ENCODE measurements at places on chromosomes 2 and 18.

- DNase-seq: no peak
These were observed 140.9 kb downstream of the TFCP2L1 start for GRCh38 chr2:121144111-121144510.

DNA sequence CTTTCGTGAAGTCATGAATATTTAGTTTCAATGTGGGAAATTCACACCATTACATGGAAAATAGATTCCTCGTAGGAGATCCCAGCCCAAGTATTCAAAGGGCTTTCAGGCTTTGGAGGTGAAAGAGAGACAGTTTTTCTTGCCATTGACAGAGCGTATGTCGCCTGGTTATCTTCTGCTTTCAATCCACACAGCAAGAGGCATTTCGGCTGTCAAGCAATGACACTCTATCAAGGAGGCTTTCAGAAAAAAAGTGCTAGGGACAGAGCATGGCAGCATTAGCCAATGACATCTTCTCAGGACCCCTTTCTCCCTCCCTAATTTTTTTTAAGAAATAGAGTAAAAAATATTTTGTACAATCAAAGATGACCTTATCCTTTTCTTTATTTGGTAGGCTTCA, 492.8 kb downstream of the TMEM182 start:
- no peak for DNase-seq

DNA sequence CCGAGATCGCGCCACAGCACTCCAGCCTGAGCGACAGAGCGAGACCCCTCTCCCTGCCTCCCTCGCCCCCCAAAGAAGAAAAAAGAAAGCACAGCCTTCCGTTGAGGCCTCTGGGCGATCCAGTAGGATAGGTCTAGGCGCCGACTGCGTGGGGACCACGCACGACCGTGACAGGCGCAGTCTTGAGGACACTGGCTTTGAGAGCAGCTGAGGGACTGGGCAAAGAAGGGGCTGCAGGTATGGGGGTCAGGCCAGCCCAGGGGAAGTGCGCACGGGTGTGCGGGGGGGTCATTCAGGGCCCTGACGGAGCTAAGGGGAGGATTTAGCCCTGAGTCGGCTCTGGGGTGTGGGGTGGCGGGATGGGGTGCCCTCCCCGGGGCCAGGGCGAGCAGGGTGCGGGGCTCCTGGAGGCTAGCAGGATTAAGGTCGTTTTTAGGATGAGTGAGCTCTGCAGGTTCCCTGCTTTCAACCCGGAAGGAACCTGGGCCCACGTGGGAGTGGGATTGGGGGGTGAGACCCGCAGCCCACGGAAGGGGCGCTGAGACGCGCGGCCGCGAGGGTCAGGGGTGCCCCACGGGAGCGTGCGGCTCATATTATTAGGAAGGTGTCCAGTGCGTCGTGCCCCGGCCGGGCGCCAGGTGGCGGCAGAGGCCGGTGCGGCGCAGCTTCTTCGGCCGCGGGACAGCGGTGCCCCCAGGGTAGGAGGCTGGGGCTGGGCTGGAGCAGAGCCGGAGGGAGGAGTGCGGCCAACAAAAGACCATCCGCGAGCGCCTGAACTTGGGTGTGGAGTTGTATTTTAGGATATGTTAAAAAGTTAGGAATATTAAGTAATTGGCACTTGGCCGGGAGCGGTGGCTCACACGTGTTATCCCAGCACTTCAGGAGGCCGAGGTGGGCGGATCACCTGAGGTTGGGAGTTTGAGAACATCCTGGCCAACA, 20.5 kb upstream of the ZNF236 start:
- DNase-seq: no peak

GRCh38 chr2:205139822-205140463, 542.4 kb upstream of the NRP2 start:
- no peak for DNase-seq

GRCh38 chr2:174395284-174395968, at the start of gene SCRN3:
Gene SCRN3, plus strand, starts transcription at chr2:174395730. Its CDS starts 2,554 bp downstream, at chr2:174398284.
- DNase-seq: peak; percentile 90

Measured in dorsolateral prefrontal cortex (tissue), 122 donors.